T-helper 17 cell (primary cell): ENCODE measurements at places on chromosomes 13 and 19.

- no peak for DNase-seq
These were observed 31.7 kb upstream of the PCDH8 start for GRCh38 chr13:52879950-52880741.

DNA sequence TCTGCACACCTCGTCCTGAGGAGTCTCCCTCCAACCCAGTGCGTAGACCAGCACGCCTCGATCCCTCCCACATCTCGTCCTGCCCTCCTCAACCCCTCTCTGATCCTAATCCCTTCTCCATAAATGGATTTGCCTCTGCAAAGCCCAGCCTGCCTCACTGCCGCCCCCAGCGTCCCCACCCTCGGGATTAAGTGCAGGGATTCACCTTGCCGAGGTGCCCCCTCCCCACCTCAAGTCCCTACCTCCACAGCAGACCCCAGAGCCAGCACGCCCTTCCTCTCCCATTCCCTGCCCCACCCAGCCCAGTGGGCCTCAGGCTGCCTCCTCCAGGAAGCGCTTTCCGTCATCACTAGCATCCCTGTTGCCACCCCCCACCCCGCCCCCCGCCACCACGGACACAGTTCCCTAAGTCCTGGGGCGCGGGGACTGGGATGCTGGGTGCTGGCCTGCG, 4.0 kb downstream of the KLF16 start:
- no peak for DNase-seq

DNA sequence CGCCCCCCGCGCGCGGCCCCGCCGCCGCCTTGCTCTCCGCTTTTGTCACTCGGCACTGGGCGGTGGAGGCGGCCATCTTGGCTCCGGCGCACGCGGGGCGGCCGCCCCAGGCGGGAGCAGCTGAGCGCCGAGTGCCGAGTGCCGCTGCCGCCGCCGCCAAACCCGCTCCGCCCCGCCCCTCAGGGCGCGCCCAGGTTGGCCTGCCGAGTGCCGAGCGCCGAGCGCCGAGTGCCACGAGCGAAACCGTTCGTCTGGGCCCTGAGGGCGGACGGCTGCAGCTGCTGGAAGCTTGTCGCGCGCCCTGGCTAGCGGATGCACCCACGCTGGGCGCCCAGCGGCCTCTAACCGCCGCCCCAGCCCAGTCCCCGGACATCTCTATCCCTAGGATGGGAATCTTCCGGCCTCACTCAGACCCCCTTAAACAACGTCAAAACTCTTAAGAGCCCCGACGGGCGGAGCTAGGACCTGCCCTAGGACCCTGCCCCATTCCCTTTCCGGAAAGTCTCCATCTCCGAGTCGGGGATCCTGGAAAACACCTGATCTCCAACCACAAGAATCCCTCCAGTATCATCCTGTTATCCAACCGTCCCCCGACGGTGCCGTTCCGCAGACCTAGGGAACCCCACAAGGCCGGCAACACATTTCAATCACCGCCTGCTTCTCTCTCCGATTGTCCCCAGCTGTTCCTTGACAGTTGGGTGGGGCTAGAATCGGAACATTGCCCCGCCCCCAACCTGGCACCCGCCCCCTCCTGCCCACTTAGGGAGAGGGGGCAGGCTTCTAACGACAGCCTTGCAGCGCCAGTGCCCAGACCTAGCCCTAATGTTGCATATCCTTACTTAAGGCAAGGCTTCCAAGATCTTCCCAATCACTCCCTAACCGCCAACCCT, 14.1 kb upstream of the AKAP8L start:
- peak; percentile 87 for DNase-seq

DNA sequence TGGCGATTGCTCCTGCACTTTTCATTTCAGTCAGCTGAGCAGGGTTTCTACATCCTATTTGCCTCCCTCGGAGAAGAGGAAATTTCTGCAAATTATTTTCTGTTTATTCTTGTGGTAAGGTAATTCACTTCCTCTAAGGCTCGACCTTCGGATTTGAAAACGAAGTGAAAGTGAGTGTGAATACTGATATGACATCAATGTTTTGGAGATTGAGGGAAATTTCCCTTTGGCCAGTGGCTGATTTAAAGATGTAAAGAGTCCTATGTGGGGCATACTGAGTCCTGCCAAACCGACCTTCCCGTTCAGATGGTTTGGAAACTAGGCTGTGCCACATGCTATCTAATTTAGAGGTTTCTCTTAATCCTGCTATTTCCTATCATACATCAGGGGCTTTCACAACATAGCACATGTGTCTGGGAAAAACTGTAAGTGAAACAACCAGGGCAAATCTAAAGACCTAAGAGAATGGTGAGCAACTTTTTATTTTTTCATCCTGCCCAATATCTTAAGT, 112.3 kb downstream of the POSTN start:
- DNase-seq, result no peak

DNA sequence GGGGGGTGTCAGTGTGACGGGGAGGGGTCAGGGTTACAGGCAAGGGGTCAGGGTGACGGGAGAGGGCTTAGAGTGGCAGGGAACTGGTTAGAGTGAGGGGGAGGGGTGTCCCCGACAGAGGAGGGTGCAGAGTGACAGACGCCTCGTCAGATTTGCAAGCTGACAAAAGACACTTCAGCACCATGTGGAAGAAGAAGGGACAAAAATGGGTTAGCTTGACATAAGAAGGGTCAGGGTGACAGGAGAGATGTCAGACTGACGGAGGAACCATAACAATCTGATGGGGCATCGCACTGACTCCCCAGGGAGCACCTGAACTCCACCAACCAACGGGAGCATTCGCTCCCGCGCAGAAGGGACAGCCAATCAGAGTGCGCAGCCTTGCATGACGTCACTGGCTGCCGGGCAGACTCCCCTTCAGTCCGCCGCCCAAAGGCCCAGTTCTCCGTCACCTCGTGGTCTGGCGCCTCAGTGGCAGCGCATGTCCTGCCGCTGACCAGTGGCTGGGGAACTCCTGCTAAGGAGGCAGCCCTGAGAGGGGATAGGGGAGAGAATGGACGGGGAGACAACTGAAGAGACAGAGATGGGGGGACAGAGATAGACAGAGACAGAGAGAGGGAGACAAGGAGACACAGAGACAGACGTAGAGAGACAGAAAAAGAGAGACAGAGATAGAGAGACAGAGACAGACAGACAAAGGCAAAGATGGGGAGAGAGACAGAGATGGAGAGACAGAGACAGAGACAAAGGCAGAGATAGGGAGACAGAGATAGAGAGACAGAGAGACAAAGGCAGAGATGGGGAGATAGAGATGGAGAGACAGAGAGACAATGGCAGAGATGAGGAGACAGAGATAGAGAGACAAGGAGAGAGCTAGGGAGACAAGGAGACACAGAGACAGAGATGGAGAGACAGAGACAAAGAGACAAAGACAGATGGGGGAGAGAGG, 30.2 kb downstream of the C19orf81 start:
- DNase-seq, result peak; percentile 50

- DNase-seq, result no peak
These were observed 42.7 kb downstream of the INSR start for GRCh38 chr19:7251494-7251893.

GRCh38 chr19:7168941-7169340, 99.4 kb downstream of the ZNF557 start:
- no peak for DNase-seq

DNA sequence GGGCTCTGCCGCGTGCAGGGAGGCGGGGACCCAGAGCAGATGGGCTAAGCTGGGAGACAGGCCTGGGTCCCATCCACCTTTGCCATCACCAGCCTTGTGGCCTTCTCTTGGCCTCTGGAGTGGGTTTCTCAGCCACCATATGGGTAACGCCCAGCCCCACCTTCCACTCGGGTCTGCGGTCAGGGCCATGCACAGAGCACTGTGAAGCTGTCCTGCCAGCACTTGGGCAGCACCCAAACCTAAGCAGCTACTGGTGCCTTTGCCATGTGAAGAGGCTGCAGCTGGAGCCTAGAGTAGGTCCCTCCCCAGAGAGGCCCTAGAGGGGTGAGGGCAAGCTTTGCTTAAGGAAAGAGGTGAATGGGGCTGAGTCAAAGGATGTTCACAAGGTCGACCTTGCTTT, 24.1 kb upstream of the NPAS1 start:
- DNase-seq, result no peak

DNA sequence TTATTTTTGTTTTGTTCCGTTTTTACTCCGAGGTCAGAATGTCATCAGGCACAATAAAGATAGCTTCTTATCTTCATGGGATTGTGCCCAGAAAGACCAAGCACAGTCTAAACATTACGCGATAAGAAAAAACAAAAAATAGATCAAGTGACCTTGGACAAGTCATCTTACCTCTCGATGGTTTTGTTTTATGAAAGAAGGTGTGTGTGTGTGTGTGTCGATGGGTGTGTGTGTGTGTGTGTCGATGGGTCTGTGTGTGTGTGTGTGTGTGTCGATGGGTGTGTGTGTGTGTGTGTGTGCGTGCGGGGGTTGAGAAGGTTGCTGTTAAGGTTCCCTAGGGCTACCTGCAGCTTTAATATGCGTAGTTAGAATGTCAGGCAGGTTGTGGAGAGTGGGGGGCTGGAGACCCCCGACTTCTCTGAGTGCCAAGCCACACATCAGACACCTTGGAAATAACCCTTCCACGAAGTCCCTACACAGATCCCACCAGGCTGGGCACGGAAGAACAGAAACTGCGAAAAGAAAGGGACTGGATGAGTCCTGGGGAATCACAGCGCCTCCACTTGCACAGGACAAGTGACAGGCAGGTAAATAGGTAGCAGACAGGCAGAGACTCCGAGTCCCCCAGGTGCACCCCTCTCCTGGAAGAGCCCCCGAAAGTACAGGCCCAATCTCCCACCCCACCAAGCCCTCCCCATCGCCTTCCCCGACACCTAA, 458 bp upstream of the ATP8A2 start:
- no peak for DNase-seq

- no peak for DNase-seq
These were observed 371.9 kb downstream of the KCNRG start for GRCh38 chr13:50387051-50387581.

- DNase-seq, result no peak
These were observed 6.9 kb upstream of the EMP3 start for GRCh38 chr19:48318286-48318987.

- no peak for DNase-seq
These were observed 1.9 kb downstream of the CABP5 start for GRCh38 chr19:48041877-48042580.

DNA sequence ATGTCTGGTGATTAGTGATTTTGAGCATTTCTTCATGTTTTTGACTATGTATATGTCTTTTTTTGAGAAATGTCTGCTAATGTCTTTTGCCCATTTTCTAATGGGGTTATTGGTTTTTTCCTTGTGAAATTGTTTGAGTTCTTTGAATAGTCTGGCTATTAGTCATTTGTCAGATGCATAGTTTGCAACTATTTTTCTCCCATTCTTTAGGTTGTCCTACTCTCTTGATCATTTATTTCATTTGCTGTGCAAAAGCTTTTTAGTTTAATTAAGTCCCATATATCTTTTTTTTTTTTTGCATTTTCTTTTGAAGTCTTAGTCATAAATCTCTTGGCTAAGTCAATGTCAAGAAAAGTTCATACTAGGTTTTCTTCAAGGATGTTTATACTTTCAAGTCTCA, 449.8 kb downstream of the DACH1 start:
- DNase-seq, result no peak

GRCh38 chr19:10517760-10518443, 655 bp upstream of the S1PR5 start:
- no peak for DNase-seq

DNA sequence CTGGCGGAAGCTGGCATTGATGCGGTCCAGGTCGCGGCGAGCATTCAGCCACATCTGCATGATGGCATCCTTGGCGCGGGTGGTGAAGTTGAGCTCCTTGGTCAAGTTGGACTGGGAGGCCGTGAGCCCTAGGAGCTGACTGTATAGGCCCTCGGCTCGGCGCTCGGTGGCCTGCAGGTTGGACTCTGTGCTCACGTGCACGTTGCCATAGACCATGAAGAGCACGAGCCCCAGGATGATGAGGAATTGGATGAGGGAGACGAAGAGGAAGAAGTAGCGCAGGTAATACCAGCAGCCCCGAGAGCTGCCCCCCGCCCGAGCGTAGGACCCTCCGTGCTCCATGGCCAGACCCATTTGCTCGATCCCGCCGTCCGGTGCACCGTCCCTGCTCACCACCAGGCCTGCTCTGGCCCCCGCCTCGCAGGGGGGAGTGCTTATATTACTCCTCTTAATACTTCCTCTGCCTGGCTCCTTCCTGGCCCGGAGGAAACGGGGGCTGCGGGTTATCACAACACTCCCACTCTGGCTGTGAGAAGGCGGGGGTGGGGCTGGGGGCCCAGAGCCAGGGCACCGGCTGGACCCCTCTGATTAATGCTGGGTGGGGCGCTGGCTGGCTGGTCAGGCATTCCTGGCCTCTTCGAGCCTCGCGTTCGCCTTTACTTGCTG, at the start of gene PLVAP:
Gene PLVAP, minus strand, starts transcription at position 408 of the 666 bp plus-strand sequence. Its CDS starts 54 bp downstream, at position 354.
- DNase-seq, result no peak

GRCh38 chr13:25922376-25922775, 129.4 kb downstream of the SHISA2 start:
- no peak for DNase-seq

GRCh38 chr13:35392768-35393167, 83.7 kb downstream of the MAB21L1 start:
- no peak for DNase-seq

- no peak for DNase-seq
These were observed 8.6 kb upstream of the ZNF283 start for GRCh38 chr19:43818500-43818899.

GRCh38 chr19:36198119-36198518, 16.3 kb downstream of the ZNF565 start:
- no peak for DNase-seq

GRCh38 chr13:94825507-94825906, 113.2 kb upstream of the SOX21 start:
- no peak for DNase-seq
